ENCODE measurements at places on chromosomes 12 and 14.
A peak's percentile ranks its signal among the peaks of the same experiment; 100 is the strongest.

- DNase-seq = no peak
Observed at GRCh38 chr12:4116251-4117111, 157.1 kb upstream of the CCND2 start.

- no peak for DNase-seq
Observed at GRCh38 chr14:21496453-21496852, 14.7 kb downstream of the METTL3 start.

- DNase-seq = no peak
Observed at GRCh38 chr14:89128311-89129026, 288.6 kb downstream of the FOXN3 start.

DNA sequence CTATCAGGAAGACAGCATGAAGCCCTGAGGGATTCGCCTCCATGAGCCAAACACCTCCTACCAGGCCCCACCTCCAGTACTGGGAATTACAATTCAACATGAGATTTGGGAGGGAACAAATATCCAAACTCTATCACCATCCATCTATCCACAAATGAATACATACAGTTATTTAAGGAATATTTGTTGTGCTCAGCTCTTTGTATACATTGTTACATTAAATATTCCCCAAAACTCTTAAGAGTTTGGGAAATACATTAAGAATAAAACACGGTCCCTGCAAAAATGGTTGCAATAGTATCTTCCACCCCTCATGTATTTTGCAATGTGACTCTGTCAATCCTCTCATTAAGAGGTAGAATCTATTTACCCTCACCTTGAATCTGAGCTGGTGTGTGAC lies 109.8 kb upstream of the PLXNC1 start:
- DNase-seq = no peak

- DNase-seq = no peak
Observed at GRCh38 chr14:103188810-103189480, 65.7 kb downstream of the TNFAIP2 start.

DNA sequence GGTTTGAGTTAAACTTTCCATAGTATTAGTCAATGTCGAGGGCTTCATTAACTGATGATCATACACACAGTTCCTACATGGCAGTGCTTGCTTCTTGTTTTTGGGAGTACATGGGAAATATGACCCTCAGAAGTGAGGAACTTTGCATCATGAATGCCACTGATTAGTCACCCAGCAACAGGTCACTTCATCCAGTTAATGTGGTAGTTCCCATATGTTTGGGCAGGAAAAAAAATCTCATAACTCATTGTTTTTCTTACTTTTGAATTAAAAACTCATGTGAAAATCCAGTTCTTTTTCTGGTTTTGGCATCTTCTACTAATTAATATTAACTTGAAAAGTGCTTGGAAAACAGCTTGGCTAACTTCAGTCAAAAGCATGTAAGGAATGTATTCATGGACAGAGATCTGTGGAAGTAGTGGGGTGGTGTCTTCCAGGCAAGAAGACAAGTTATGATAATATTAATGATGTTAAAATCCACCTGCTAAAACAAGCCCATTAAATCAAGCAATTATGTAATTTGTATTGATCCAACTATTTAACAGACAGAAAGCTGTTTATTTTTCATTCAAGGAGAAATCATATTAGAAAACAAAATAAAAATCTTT lies 309.1 kb upstream of the NAV3 start:
- DNase-seq = no peak

DNA sequence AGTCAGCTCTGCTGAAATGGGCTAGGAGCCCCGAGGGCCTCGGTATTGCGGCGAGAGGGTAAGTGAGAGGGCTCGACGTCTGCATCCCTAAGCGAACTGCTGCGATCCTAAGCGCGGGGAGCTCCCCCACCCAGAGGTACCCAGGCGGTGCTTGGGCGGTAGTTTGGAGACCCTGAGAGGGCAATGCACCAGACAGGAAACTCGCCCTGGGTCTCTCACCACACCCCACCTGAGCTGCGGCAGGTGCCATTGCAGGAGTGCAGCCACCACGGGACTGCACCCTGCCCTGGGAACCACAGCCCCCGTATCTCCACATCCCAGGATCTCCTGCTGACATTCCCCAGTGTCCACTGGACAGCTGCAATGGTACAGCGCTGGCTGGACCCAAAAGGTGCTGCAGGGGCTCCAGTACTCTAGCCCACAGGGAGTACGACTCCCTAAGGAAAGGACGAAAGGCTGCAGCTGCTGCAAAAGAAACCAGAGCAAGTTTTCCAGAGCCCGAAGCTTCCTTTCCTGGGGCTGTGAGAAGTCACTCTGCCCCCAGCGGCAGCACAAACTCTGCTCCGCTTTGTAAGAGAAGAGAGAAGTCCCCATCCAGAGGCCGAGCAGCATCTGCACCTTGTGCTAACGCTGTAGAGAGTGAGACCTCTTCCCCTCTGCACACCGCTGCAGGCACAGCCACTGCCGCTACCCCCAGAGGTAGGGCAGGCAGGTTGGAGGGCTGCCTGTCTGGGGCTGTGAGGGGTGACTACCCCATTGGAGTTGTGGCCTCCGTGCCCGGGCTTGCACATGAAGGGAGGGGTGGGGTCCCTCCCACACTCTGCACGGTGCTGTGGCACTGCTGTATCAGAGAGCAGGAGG lies 31.1 kb upstream of the MON2 start:
- peak; percentile 20 for DNase-seq

- no peak for DNase-seq
Observed at GRCh38 chr14:63443361-63443760, 99.8 kb downstream of the PPP2R5E start.

GRCh38 chr14:58805605-58806409 lies 168.0 kb downstream of the DACT1 start:
- DNase-seq = no peak

DNA sequence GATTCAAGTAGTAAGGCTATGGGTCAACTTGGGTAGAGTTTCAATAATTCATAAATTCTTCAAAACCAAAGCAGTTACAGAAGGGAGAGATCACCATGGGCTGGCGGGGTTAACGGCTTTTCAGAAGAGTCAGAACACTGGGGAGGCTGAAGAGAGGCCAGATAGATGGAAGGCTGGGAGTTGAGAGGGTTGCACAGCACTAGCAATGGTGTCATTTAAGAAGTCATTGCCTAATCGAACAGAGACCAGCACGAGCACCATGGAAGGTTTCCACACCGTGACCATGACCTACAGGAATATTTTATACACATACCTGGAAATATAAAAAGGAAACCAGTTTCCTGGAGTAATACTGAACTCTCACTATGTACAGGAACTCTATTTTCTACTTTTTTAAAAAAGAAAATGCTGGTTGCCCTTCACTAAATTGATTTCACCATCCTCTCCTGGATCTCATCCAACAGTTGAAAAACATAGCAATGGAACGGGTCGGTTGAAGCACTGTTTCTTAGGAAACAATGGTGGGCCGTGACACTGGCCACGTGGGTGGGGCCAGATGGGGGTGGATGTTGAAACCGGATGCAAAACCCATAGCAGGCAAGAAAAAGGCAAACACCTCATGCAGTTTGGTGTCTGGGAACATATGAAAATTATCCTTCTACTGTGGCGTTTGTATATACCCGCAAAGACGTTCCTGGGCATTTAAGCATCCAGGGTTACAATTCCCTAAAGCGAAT lies 38.0 kb upstream of the RIN3 start:
- DNase-seq = peak; percentile 24

Data from C1 segment of cervical spinal cord (tissue), 14 donors.